T-cell (primary cell): ENCODE measurements at places on chromosomes 13 and 19.

GRCh38 chr19:4272894-4273293, 6.2 kb upstream of the SHD start:
- DNase-seq: no peak

DNA sequence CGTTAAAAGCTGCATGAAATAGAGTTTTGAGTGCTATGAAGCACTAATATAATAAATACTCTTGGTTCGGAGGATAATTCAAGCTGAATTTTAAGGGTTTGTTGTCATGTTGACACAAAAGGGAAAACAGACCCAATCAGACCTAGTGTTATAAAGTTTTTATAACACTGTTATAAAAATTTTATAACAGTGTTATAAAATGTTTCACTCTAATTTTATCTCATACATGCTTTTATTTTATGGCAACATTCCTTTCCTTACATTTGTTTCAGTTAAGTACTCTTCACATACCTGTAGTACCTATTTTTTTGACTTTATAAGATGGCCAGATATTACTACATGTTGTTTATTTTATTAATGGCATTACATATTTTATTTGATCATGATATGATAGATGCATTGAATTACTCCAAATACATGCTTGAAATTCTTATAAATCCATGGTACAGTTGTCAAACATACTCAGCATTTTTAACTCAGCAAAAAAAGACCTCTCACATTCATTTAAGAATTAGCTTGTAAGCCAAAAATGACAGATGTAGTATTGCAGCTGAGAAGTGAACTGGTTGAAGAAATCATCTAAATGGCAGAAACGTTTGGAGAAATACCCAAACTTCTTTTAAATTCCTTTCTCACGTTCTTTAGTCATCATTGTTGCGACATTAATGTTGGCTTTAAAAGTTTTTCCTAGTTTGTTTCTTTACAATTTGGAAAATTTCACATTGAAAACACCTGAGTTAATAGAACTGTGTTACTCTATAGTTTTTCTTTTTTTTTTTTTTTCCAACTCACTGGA, 104.5 kb downstream of the PIBF1 start:
- no peak for DNase-seq

- peak; percentile 48 for DNase-seq
Measured at GRCh38 chr13:27953676-27954405, 15.3 kb downstream of the CDX2 start.

GRCh38 chr19:5355076-5355475, 14.5 kb upstream of the PTPRS start:
- no peak for DNase-seq

- no peak for DNase-seq
Measured at GRCh38 chr19:45952341-45952685, 21.4 kb downstream of the NOVA2 start.

GRCh38 chr19:3670796-3671679, 29.2 kb downstream of the PIP5K1C start:
- no peak for DNase-seq

GRCh38 chr13:30256713-30257467, 50.5 kb downstream of the KATNAL1 start:
- DNase-seq: no peak

DNA sequence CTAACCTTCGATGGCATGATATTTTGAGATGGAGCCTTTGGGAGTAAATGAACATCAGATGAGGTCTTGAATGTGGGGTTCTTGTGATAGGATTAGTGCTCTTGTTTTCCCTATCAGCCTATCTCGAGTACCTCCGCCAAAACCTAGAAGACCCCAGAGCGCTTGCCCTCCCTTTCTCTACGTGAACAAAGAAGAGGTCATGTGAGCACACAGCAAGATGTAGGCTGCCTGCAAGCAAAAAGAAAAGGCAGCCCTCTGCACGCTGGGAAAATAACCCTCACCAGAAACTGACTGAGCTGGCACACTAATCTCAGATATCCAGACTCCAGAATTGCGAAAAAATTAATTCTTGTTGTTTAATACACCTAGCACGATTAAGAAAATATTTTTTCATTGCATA, 799.8 kb upstream of the SLC10A2 start:
- no peak for DNase-seq

DNA sequence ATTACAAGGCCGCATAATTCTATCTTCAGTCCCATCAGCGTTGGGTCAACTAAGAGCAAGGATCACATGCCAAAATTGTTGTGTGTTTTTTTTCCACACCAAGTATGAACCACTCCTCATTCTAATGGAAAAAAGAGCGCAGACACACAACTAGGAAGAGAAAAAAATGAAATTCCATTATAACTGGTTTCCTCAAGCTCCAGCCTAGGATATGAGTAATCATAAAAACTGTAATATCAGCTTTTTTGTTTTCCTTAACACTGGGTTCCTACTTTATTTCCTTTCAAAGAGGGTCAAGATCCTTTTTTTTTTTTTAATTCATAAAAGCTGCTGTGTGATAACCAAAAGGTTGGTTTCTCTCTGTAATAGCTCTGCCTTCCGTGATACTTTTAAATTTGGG, 19.4 kb downstream of the TSHZ3 start:
- no peak for DNase-seq

DNA sequence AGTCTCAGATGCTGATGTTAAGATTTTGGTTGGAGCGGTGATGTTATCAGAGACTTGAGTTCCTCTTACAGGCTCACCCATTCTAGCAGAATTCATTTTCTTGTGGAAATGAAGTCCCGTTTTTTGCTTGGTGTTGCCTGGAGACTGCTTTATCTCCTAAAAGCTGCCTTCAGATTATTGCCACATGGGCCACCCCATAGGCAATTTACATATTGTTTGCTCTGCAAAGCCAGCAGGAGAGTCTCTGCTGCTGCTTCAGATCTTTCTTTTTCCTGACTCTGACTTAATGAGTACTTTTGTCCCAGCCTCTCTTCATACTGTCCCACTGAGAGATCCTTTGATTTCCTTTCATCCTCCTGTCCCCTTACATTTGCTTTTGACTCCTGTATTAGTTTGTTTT, 114.6 kb downstream of the TDRD3 start:
- no peak for DNase-seq

DNA sequence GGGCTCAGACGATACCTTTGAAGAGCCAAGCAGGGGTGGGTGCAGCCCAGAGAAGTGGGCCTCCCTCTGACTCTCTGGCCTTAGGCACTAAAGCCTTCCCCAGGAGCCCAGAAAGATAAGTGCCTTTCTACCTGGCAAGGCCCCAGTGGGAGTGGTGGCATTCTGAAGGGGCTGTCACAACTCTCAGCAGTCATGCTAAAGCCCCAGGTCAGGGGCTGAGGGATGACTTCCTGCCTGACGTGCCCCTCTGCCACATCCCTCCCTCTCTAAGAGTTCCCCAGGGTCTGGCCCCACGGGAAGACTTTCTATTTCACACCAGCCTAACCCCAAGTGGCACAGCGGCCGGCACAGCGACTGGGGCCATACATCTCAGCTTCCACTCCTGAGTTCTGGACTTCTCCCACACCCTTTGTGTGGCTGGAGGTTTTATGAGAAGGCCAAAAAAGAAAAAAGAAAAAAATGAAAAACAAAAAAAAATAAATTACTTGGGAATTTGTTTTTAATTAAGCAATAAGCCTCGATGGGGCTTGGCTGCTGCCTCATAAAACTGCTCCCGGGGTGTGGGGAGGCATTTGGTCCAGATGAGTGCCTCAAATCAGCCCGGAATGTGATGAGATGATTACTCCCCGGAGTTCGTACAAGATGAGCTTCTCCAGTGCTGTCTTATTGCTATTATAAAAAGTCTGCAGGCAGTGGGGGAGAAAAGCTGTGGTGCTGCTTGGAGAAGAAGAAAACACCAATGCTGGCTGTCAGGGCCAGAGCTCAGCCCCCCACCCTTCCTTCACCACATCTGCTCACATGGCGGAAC, 28.5 kb upstream of the PLEKHF1 start:
- DNase-seq: no peak

DNA sequence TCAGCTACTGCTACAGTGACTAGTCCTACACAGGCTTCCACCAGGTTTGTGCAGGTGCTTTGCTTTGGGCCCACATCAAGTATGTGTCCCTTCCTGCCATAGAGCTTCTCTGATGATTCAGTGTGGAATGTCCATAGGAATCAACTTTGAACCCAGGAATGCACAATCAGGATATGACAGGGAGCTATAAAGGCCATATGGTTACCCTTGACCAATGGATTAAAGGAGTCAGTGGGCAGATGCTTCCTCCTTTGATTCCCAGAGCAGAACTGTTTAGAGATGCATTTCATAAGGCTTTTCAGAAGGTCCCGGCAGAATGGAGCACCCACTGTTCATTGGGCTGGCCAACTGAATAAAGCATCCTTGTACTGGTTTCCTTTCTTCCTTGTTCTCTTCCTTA, 145.2 kb upstream of the WASF3 start:
- no peak for DNase-seq

DNA sequence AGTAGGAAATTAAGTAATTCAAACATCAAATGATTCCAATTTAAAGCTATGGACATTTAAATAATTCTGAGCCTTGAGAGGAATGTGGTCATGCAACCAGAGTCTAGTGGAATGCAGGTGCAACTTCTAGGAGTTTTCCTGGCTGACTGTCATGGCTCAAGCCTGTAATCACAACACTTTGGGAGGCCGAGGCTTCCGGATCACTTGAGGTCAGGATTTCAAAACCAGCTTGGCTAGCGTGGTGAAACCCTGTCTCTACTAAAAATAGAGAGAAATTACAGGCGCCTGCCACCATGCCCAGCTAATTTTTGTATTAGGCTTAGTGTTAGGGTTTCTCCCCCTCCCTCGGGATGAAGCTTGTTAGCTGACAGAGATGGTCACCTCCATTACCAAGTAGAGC, 6.4 kb downstream of the ZNF808 start:
- no peak for DNase-seq

DNA sequence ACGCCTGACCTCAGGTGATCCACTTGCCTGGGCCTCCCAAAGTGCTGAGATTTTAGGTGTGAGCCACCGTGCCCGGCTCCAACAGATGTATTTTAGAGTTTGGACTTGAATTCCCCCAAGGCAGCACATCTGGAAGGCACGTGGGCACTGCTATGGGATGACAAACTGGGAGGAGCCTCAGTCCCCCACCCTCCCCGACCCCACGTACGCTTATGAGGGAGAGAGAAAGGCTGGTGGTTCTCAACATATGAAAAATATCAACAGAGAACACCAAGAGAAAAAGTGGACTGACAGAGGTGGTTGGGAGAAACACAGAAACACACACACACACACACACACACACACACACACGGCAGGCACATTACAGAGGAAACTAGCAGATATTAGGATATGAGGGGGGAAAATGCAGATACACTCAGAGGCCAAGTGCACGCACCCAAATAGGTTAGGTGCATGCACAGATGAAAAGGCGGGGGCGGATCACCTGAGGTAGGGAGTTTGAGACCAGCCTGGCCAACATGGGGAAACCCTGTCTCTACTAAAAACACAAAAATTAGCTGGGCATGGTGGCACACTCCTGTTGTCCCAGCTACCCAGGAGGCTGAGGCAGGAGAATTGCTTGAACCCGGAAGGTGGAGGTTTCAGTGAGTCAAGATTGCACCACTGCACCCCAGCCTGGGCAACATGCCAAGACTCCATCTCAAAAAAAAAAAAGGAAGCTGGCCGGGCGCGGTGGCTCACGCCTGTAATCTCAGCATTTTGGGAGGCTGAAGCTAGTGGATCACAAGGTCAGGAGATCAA, 3.2 kb downstream of the STX10 start:
- DNase-seq: no peak

- DNase-seq: no peak
Measured at GRCh38 chr19:5261156-5261890, 79.3 kb downstream of the PTPRS start.

GRCh38 chr13:80655778-80656511, 315.0 kb upstream of the SPRY2 start:
- DNase-seq: no peak

- peak; percentile 75 for DNase-seq
Measured at GRCh38 chr19:16382775-16383543, 58.3 kb downstream of the KLF2 start.

- DNase-seq: no peak
Measured at GRCh38 chr19:37583340-37583739, 11.3 kb downstream of the ZNF571 start.

- DNase-seq: peak; percentile 76
Measured at GRCh38 chr19:12139885-12140544, at the start of gene ZNF20. Gene ZNF20, minus strand, starts transcription at chr19:12140350. Its CDS starts 168 bp downstream, at chr19:12140182.

- DNase-seq: peak; percentile 94
Measured at GRCh38 chr19:14366529-14366928, 14.7 kb upstream of the ADGRE5 start.

GRCh38 chr13:76816394-76816793, 69.8 kb downstream of the KCTD12 start:
- no peak for DNase-seq

DNA sequence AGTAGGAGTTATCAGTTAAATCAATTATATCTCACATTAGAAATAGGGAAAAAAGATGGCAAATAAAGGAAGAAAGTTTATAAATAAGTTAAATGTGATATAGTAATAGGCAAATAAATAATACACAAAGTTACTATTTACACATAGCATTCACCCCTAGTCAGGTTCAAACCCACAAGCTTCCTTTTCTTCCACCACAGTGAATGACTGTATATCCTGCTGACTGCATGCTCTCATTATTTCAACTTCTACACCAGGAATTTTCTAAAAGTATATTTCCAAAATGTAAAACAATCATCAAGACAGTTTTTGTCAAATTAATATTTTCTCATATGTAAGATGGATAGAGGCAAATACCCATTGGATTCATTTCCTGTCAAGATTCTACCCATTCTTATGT, 548.6 kb upstream of the SLITRK5 start:
- DNase-seq: no peak

DNA sequence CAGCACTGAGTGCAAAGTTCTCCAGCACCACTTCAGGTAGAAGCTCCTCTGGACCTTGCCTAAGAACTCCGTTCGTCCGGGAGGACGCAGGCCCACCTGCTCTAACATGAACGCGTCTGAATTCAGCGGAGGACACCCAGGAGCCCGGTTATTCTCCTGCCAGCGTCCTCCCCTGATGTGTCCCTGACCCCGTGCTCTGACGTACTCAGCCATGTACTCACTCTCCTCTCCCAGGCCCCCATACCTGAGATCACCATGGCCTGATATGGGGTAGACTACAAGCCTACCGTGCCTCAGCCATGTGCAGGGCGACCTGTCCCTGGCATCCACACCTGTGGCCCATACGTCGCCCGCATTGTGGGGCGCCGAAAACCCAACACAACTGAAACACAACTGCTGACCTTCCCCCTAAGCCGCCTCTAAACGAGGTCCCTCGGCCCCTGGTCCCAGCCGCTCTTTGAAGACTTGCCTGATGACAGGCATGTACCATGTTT, 744 bp upstream of the ZNF584 start:
- no peak for DNase-seq

- no peak for DNase-seq
Measured at GRCh38 chr13:50999641-51000040, 90.0 kb downstream of the RNASEH2B start.

- no peak for DNase-seq
Measured at GRCh38 chr13:32310134-32310706, 4.9 kb downstream of the ZAR1L start.

DNA sequence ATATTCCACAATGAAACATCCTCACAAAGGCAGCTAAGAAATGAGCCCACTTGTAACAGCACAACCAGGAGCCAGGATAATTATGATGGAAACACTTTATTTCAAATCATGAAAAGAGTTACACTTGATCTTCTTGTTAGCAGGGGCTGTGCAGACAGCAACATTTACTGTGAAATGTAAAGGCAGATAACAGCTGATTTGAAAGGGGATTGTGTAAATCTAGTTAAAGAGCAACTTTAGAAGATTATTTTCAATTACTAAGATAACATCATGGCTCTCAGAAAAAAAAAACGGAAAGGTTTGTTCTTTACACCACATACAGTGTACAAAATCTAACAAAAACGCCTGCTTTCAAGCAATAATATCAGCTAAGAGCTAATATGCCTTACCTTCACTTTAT, 22.4 kb downstream of the ENOX1 start:
- no peak for DNase-seq

- DNase-seq: no peak
Measured at GRCh38 chr13:100209857-100210825, 121.2 kb downstream of the PCCA start.
